GM19239 (cell line): ENCODE measurements at places on chromosomes 6 and 20.

DNA sequence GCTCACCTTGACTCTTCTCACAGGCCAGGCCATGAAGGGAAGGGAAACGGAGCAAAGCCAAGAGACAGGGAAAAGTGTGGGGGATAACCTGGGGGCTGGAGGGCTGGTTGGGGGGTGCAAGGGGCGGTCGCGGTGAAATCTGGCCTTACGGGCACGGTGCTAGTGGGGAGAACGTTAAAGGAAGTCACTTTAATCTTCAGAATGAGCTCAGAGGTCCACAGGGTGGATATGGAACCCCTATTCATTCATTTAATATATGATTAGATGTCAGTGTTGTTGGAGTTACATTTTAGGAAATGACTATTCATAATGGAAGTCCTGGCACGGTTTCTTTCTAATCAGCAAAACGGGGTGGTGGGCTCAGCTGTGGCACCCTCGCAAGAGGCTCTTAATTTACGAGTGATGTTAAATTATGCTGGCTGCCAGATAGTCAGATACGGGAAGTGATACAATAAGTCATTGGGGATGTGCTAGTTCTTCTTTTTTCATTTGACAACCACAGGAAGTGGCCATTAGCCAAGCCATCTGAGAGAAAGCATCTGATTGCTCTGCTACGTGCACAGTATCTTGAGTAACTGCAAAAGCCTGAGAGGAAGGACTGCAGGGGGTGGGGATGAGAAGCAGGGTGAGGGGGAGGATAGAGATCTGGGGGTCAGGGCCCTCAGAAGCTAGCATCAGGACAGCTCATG, 253.0 kb downstream of the QKI start:
- DNase-seq = peak; percentile 78

GRCh38 chr20:58241766-58242465, 13.5 kb upstream of the ANKRD60 start:
- DNase-seq = no peak

DNA sequence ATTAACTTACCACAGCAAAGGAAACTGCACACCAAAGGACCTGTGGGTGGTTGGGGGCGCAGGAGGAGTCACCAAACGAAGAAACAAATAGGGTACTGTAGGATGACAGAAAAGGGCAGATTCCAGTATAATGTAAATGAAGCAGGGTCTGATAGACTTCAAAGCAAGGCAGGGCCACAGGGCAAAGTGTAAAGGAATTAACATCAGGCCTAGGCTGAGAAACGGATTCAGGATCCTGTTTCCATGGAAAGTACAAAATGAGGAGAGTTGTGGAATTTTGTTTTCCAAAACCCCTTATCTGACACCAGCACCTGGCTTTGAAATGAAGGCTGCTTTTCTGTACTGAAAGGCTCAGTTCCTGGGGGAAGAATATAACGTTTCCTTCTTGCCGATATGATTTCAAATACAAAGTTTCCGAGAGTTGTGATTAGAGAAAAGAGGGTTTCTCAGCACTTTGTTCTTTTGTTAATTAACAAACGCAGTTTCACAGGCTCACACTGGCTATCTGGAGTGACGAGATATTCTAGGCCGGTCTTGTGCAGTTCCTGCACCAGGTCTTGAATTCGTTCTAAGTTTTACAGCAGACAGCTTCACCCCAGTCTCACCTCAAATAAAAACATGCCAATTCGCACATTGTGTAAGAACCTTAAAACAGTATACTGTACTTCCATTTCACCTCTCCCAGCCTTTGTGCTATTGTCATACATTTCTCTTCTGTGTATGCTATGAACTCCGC, 5.8 kb downstream of the DEFB123 start:
- no peak for DNase-seq

- no peak for DNase-seq
Observed at GRCh38 chr20:23868321-23868720, 11.2 kb downstream of the CST5 start.

DNA sequence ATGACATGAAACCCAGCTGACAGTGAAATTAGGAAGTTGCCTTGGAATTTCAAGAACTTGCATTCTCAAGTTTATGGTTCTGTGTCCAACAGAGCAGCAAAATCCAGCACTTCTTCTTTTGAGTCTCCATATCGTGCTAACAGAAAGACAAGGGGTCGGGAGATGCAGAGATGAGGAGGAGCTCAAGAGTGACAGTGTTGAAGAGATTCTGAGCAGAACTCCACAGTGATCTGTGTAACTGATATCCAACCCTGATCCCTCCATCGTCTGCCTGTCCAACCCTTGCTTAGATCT, 21.2 kb upstream of the BTN1A1 start:
- no peak for DNase-seq
